ENCODE measurements at places on chromosomes 5 and 9.

DNA sequence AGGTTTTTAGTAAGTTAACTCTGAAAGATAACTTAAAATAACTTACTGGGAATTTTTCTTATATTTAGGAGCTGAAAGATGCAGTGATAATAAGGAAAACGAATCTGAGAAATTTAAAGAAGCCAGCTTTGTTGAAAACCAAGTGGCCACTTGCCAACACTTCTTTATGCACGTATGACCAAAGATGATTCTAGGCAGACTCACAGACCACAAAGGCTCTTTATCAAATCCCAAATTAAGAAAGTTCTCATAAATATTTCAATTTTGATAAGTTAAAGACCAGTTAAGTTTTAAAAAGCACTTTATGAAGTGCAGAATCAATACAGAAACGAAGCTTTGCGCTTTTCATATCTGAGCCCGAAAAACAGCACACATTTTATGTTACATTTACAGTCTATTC lies 1.5 kb downstream of the AFF4 start:
- DNase-seq, result peak; percentile 10

GRCh38 chr5:143153332-143154119 lies 250.0 kb downstream of the NR3C1 start:
- no peak for DNase-seq

GRCh38 chr5:89722538-89722937 lies 687.0 kb downstream of the CETN3 start:
- DNase-seq, result no peak

- no peak for DNase-seq
Measured at GRCh38 chr5:96763026-96763425, 44.7 kb downstream of the ERAP1 start.

- DNase-seq, result no peak
Measured at GRCh38 chr9:133635533-133636531, at the start of gene DBH. Gene DBH, plus strand, starts transcription at chr9:133636363. Its CDS starts 9 bp downstream, at chr9:133636372.

- DNase-seq, result no peak
Measured at GRCh38 chr5:110916381-110917049, 155.0 kb upstream of the TSLP start.

- no peak for DNase-seq
Measured at GRCh38 chr5:98641671-98642070, 131.8 kb upstream of the RGMB start.

- DNase-seq, result no peak
Measured at GRCh38 chr9:125784286-125785049, 37.3 kb downstream of the PBX3 start.

- DNase-seq, result peak; percentile 56
Measured at GRCh38 chr9:132201780-132202703, 40.2 kb downstream of the NTNG2 start.

DNA sequence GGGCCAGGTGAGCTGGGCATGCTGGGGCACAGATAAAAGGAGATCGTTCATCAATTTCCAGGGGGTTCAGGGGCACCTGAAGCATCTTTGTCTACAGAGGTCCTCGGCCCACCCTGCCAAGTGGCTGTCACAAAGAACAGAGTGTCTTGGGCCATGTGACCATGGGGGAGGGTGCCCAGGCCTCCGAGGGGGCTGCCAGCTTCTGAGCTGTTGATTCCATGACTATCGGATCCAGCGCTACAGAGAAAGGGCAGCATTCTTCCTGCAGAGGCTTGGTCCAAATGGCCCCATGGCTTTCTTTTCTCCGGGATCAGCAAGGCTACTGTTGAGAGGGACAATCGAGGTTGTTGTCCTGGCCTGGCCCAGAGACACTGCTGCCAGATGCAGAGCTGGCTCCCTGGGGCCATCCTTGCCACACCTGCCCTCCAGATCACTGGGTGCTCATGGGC lies 289.2 kb downstream of the ZSWIM6 start:
- no peak for DNase-seq

GRCh38 chr5:100322483-100322882 lies 212.7 kb upstream of the FAM174A start:
- no peak for DNase-seq

- DNase-seq, result no peak
Measured at GRCh38 chr9:99419070-99419469, 197.0 kb downstream of the SEC61B start.

- no peak for DNase-seq
Measured at GRCh38 chr9:109904666-109905065, 124.7 kb downstream of the PALM2AKAP2 start.

DNA sequence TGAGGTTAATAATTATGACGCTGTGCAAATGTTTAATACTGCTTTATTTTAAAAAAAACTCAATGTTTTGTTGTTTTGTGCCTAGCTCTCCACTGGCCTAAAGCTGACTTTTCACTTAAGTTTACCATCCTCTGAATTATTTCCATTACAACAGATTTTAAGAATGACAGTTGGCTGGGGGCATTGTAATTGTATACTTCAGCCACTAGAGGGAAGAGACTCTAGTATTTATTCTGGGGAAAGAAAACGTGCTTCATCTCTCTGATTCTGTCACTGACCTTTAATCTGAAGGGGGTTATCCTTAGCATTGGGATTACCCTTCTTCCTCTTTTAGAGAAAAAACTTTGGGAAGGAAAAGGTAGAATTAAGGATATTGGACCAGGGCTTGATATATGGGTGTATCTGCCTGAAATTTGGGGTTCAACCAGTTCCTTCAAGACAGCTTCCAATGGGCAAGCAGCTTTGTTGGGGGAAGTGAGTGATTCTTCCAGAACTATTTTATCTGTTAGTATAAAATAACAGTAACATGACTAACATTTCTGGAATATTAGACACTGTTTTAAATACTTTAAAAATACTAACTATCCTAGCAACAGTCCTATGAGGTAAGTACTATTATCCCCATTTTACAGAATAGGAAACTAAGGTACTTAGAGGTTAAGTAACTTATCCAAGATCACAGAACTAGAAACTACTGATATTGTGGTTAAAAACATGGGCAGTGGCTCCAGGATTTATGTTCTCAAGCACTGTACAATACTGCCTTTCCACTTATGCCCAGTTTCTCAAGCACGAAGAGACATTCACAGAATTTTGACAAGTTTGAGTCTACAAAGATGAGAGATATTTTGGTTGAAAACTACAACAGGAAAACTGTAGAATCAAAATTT lies 208.4 kb downstream of the CD180 start:
- DNase-seq, result peak; percentile 57

DNA sequence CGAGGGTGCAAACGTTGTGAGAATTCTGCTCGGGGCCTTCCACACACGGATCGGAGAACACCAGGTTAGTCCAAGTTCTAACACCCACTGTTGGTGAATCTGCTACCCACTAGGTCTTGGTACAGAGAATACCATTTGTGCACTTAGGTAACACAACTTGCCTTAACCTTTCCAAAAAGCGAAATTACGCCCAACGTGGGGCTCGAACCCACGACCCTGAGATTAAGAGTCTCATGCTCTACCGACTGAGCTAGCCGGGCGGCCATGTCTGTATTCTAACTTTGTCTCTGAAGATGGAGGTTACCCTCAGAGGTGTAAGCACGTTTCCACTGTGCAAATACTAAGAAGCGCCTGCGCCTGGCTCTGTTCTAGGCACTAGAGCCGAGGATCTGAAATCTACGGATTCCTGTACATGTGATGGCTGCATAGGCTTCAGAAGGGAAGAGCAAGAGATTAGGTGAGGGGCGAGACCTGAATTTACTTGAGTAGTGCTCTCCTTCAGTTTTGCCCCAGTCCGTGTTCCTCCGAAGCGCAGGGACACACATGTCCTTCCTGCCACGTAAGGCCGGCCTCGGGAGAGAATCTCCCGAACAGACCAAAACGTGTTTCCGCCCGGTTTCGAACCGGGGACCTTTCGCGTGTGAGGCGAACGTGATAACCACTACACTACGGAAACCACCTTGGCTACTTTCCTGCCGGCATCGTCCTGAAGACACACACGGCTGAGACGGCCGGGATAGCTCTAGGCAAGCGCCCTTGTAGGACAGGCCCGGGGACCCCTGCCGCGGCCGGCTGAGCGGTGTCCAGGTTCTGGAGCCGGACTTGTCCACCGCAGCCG lies 1.1 kb upstream of the TRIM41 start:
- DNase-seq, result no peak

DNA sequence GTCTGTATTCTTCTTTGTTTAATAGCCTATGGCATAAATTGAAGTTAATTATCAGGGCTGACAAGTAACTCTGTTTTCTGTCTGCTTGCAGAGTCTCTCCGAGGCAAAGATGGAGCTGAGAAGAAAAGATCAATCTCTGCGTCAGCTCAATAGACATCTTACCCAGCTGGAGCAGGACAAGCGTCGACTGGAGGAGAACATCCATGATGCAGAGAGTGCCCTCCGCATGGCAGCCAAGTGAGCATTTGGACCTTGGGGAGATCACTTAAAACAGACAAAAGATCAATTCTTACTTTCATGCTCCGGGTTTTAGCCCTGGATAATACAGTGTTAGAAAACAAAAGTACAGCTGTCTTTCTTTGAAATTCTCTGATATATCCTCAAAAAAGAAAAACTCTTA lies 293.8 kb downstream of the CCDC171 start:
- DNase-seq, result no peak

- peak; percentile 33 for DNase-seq
Measured at GRCh38 chr9:83432104-83432627, 106.0 kb downstream of the FRMD3 start.

GRCh38 chr5:14204785-14205321 lies 61.7 kb downstream of the TRIO start:
- DNase-seq, result peak; percentile 70

DNA sequence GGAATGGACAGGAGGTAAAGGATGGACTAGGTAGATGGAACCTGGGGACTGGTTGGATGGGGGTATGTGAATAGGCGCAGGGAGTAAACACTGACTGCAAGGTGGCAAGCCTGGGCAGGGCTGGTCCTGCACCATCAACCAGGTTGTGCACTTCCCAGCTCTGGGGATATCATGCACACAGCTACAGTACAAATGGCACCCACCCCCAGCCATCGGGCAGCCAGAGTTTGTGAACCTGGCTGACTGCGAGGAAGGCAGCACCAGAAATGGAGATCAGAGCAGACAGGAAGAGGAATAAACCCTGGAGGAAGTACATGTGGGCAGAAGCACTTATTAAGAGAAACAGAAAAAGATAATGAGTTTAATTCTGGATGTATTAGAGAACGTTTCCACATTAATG lies 229.1 kb downstream of the ESM1 start:
- no peak for DNase-seq

- no peak for DNase-seq
Measured at GRCh38 chr5:169343766-169344165, 42.8 kb upstream of the SLIT3 start.

- DNase-seq, result no peak
Measured at GRCh38 chr5:37757980-37758582, 81.8 kb downstream of the GDNF start.

- peak; percentile 7 for DNase-seq
Measured at GRCh38 chr5:31148959-31149475, 44.5 kb upstream of the CDH6 start.

- DNase-seq, result no peak
Measured at GRCh38 chr9:33158843-33159776, 8.0 kb downstream of the B4GALT1 start.

DNA sequence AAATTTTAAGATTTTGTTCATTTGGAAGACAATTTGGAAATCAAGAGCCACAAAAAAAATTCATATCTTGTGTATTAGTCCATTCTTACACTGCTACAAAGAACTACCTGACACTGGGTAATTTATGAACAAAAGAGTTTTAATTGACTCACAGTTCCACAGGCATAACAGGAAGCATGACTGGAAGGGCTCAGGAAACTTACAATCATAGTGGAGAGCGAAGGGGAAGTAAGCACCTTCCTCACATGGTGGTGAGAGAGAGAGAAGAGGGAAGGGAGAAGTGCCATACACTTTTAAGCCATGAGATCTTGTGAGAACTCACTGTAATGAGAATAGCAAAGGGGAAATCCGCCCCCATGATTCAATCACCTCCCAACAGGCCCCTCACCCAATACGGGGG lies 274.4 kb downstream of the KCNN2 start:
- DNase-seq, result no peak

DNA sequence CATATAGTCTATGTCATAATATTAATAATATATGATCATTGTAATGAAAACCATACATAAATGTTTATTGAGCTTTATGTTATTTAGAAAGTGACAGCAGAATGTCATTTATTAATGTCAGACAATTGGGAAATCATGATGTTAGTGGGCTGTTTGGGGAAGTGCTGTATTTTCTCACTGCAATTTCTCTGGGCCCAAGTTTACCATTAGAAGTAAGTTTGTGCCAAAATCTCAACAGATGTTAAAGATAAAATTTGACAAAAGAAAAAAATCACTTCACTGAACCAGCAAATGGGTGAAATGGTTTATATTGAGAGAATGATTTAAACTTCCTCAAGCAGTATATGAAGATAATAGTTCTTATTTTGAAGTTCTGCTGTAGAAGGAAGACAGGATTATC lies 433.2 kb upstream of the SMARCA2 start:
- no peak for DNase-seq

GRCh38 chr9:79977074-79977435 lies 405.3 kb downstream of the TLE4 start:
- DNase-seq, result no peak

- DNase-seq, result no peak
Measured at GRCh38 chr9:94472806-94473360, 82.0 kb upstream of the PCAT7 start.

DNA sequence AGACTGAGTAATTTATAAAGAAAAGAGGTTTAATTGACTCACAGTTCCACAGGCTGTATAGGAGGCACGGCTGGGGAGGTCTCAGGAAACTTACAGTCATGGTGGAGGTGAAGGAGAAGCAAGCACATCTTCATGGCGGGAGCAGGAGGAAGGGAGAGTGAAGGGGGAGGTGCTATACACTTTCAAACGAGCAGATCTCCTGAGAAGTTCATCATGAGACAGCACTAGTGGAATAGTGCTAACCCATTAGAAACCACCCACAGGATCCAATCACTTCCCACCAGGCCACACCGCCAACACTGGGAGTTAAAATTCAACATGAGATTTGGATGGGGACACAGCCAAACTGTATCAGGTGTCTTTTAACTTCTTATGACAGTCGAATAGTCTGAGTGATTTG lies 1459.3 kb upstream of the ACO1 start:
- DNase-seq, result no peak

- no peak for DNase-seq
Measured at GRCh38 chr5:173507171-173507570, 109.3 kb downstream of the BOD1 start.

- no peak for DNase-seq
Measured at GRCh38 chr9:109450346-109450745, 47.8 kb downstream of the PTPN3 start.

DNA sequence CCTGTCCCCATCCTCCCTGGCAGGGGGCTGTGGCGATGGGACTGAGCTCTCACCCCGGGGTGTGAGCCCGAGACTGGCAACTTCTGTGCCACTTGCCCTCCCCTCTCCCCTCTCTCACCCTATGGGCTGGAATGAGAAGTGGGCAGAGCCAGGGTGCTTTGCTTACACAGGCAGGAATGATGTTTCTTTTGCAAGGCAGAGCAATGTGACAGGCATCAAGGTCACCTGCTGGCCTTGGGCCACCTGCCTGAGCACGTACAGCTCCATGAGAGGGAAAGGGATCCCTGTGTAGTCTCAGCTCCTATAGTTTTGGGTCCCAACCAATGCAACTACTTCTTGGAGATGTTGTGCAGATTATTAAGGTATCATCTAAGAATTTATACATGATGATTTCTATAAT lies 252.8 kb upstream of the DAP start:
- no peak for DNase-seq

- DNase-seq, result peak; percentile 79
Measured at GRCh38 chr9:84261070-84261746, 79.3 kb downstream of the SLC28A3 start.

Measured in NCI-H510A treated with DMSO at 0.1 percent for 48 hours (cell line).